ENCODE measurements at places on chromosomes 5 and 9. TPM values are rescaled to one million over a fixed set of nuclear protein-coding genes. Genes with fewer than 3 reads are reported as not detected.

PLEKHG4B gene
- 2.3 TPM for total RNA-seq

KIF20A gene
- 161 TPM for total RNA-seq

ENTR1 gene
- total RNA-seq, result 20.9 TPM

IFNK gene
- total RNA-seq, result not detected

SMU1 gene
- 27.5 TPM for total RNA-seq

ADAMTSL2 gene
- 9.7 TPM for total RNA-seq

ANGPTL2 gene
- total RNA-seq, result 36.3 TPM

SLC6A19 gene
- total RNA-seq, result not detected

ANKRD34B gene
- total RNA-seq, result not detected

CLPTM1L gene
- total RNA-seq, result 141 TPM

CCDC192 gene
- total RNA-seq, result not detected

ZNG1C gene
- total RNA-seq, result 21.0 TPM

PCDHA5 gene
- not detected for total RNA-seq

AQP7 gene
- total RNA-seq, result not detected

PCDHA10 gene
- total RNA-seq, result not detected

PCDHB7 gene
- 0.39 TPM for total RNA-seq

SPINK6 gene
- not detected for total RNA-seq

EIF4EBP3 gene
- not detected for total RNA-seq

TNIP1 gene
- 106 TPM for total RNA-seq

ACSL6 gene
- not detected for total RNA-seq

EGFLAM gene
- 0.12 TPM for total RNA-seq

ANXA2R gene
- 3.2 TPM for total RNA-seq

TMEM174 gene
- not detected for total RNA-seq

HACD4 gene
- 0.24 TPM for total RNA-seq

SLC46A2 gene
- total RNA-seq, result not detected

CXCL14 gene
- total RNA-seq, result not detected

GCNT4 gene
- total RNA-seq, result not detected

TAS2R1 gene
- not detected for total RNA-seq

SLC6A3 gene
- total RNA-seq, result not detected

SOHLH1 gene
- total RNA-seq, result not detected

SPINK5 gene
- total RNA-seq, result not detected

NTRK2 gene
- total RNA-seq, result 0.20 TPM

PLPPR1 gene
- total RNA-seq, result not detected

NR6A1 gene
- 1.4 TPM for total RNA-seq
